Psoas muscle (tissue), 8 donors: ENCODE measurements at places on chromosomes 3 and 15. TPM values are rescaled to one million over a fixed set of nuclear protein-coding genes. Genes with fewer than 3 reads are reported as not detected.

Gene GJD2
- not detected for total RNA-seq

Gene BNC1
- total RNA-seq, result 0.11 TPM

Gene CLDN18
- not detected for total RNA-seq

Gene SSUH2
- total RNA-seq, result 0.24 TPM

GRCh38 chr3:127387556-127388153 lies 99.8 kb upstream of the PRR20G start:
- H3K27ac ChIP-seq, result no peak overlapping the region
- H3K4me1 ChIP-seq, result no peaks in the 10 kb centered on the region
- H3K4me3 ChIP-seq, result no peak overlapping the region
- H3K27me3 ChIP-seq, result peaks cover 20% of the 10 kb centered on the region
- no peaks in the 10 kb centered on the region for H3K36me3 ChIP-seq

- H3K27me3 ChIP-seq, result no peaks in the 10 kb centered on the region
- H3K27ac ChIP-seq, result no peak overlapping the region
- H3K4me3 ChIP-seq, result no peak overlapping the region
- DNase-seq, result no peak
- no peaks in the 10 kb centered on the region for H3K36me3 ChIP-seq
- H3K4me1 ChIP-seq, result peaks cover 4% of the 10 kb centered on the region
These were observed 63.3 kb upstream of the TP63 start for GRCh38 chr3:189567766-189568420.

GRCh38 chr15:72991026-72991425 lies 61.2 kb upstream of the NEO1 start:
- H3K4me1 ChIP-seq, result peaks cover 18% of the 10 kb centered on the region
- no peak for DNase-seq
- H3K27me3 ChIP-seq, result no peaks in the 10 kb centered on the region
- no peak overlapping the region for H3K4me3 ChIP-seq
- H3K27ac ChIP-seq, result no peak overlapping the region

DNA sequence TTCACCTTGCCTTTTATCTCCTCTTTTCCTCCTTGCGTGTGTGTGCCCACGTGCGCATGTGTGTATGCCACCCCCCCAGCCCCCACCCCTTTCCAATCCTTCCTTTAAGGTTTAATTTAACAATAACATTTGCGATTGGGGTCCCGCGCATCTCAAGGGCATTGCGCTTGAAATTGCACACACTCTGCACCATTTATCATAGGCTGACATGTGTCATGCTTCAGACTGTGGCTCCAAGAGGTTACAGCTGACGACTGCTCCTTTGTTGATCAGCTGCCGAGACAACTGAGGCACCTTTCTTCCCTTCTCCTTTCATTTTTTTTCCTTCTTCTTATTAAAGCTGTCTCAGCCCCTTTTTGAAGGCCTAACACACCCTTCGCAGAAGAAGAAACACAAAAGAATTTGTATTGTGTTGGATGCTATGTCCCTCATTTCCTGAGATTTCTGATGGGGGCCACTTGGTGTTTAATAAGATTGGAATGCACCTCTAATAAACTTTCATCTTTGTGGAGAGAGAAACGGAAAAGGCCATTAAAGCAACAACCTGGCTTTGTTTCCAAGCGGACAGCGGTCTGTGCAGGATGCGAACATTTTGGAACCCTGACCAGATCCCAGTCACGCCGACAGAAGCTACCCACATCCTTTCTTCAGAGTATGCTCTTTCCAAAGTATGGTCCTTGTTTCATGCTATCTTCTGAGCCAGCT lies 470.1 kb downstream of the MCTP2 start:
- no peaks in the 10 kb centered on the region for H3K4me1 ChIP-seq
- H3K36me3 ChIP-seq, result no peaks in the 10 kb centered on the region
- no peak overlapping the region for H3K27ac ChIP-seq
- no peak for DNase-seq

DNA sequence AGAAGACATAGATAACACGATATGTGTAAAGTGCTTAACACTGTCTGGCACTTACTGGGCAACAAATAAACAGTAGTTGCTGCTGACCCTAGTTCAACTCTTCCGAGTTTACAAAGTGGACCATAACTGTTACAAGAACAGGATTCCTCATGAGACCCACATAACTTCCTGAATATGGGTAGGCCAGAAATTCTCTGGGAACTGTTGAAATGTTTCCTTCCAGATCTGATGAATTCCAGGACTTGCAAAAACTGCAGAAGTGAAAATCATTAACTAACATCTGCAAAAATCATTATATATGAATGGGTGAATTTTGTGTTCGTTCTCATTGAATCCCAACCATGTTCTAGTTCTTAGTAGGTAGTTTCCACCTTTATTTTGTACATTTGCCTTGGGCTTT lies 181.7 kb upstream of the MME start:
- no peak for DNase-seq
- no peak overlapping the region for H3K4me3 ChIP-seq
- H3K4me1 ChIP-seq, result no peaks in the 10 kb centered on the region
- H3K36me3 ChIP-seq, result no peaks in the 10 kb centered on the region
- H3K27me3 ChIP-seq, result no peaks in the 10 kb centered on the region
- peak overlapping the region; percentile 38 for H3K27ac ChIP-seq

DNA sequence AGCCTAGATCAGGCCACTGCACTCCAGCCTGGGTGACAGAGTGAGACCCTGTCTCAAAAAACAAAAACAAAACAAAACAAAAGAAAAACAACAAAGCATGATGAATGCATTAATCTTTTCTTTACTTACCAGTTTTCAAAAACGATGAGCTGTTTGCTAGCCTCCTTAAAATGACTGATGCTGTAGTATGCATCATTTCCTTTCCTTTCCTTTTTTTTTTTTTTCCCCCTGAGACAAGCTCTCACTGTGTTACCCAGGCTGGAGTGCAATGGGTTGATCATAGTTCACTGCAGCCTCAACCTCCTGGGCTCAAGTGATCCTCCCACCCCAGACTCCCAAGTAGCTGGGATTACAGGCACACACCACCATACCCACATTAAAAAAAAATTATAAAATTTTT lies 202.0 kb downstream of the ADAMTSL3 start:
- H3K4me1 ChIP-seq, result no peaks in the 10 kb centered on the region
- H3K27me3 ChIP-seq, result no peaks in the 10 kb centered on the region
- no peak overlapping the region for H3K27ac ChIP-seq
- H3K4me3 ChIP-seq, result no peak overlapping the region

- H3K4me1 ChIP-seq, result no peaks in the 10 kb centered on the region
- H3K27ac ChIP-seq, result peak overlapping the region; percentile 19
- peak; percentile 74 for DNase-seq
These were observed 19.7 kb downstream of the SSR3 start for GRCh38 chr3:156535162-156535627.

- no peaks in the 10 kb centered on the region for H3K27me3 ChIP-seq
- H3K4me3 ChIP-seq, result no peak overlapping the region
- H3K27ac ChIP-seq, result no peak overlapping the region
- no peak for DNase-seq
- H3K36me3 ChIP-seq, result no peaks in the 10 kb centered on the region
These were observed 680.0 kb upstream of the DPPA4 start for GRCh38 chr3:110017304-110017703.

DNA sequence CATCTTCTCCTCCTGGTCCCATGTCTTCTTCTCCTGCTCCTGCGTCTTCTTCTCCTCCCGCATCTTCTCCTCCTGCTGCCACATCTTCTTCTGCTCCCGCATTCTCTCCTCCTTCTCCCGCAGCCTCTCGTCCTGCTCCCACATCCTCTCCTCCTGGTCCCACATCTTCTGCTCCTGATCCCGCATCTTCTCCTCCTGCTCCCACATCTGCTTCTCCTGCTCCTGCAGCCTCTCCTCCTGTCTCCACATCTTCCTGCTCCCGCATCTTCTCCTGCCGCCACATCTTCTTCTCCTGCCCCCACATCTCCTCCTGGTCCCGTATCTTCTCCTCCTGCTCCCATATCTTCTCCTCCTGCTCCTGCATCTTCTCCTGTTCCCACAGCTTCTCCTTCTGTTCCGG lies 6.4 kb downstream of the GOLGA6L2 start:
- H3K27me3 ChIP-seq, result no peaks in the 10 kb centered on the region
- no peaks in the 10 kb centered on the region for H3K4me1 ChIP-seq
- H3K27ac ChIP-seq, result no peak overlapping the region
- H3K36me3 ChIP-seq, result no peaks in the 10 kb centered on the region
- DNase-seq, result no peak
- H3K4me3 ChIP-seq, result no peak overlapping the region

GRCh38 chr3:192366916-192367315 lies 360.4 kb downstream of the FGF12 start:
- no peaks in the 10 kb centered on the region for H3K4me1 ChIP-seq
- no peak overlapping the region for H3K27ac ChIP-seq
- no peak for DNase-seq

DNA sequence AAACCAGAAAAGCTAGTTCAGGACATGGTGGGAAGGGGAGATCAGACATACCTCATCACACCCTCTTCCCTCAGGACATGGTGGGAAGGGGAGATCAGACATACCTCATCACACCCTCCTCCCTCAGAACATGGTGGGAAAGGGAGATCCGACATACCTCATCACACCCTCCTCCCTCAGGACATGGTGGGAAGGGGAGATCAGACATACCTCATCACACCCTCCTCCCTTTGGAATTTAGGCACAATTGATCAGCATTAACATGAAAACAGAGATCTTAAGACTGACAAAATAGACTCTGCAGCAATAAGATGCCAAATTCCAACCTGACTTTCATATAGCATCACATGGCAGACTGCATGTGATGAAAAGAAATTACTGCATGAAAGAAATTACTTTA lies 412.7 kb upstream of the ZNF717 start:
- H3K4me1 ChIP-seq, result no peaks in the 10 kb centered on the region
- no peak for DNase-seq
- no peak overlapping the region for H3K4me3 ChIP-seq
- no peaks in the 10 kb centered on the region for H3K36me3 ChIP-seq

- H3K4me3 ChIP-seq, result no peak overlapping the region
- H3K4me1 ChIP-seq, result no peaks in the 10 kb centered on the region
- DNase-seq, result no peak
- no peaks in the 10 kb centered on the region for H3K36me3 ChIP-seq
- no peak overlapping the region for H3K27ac ChIP-seq
These were observed 705.3 kb upstream of the NAALADL2 start for GRCh38 chr3:174153871-174154270.
